WTC11 (cell line): ENCODE measurements at places on chromosomes 13 and 19. TPM values are rescaled to one million over a fixed set of nuclear protein-coding genes. Genes with fewer than 3 reads are reported as not detected.

Gene THOP1
- 165 to 181 TPM (median 176 TPM) in 3 replicates for total RNA-seq

GRCh38 chr19:5091018-5091683 is 122.2 kb downstream of the KDM4B start:
- DNase-seq, result no peak
- peaks cover 9% of the 10 kb centered on the region; the same call in 1 of the 2 replicates for H3K36me3 ChIP-seq
- H3K27me3 ChIP-seq, result no peaks in the 10 kb centered on the region

DNA sequence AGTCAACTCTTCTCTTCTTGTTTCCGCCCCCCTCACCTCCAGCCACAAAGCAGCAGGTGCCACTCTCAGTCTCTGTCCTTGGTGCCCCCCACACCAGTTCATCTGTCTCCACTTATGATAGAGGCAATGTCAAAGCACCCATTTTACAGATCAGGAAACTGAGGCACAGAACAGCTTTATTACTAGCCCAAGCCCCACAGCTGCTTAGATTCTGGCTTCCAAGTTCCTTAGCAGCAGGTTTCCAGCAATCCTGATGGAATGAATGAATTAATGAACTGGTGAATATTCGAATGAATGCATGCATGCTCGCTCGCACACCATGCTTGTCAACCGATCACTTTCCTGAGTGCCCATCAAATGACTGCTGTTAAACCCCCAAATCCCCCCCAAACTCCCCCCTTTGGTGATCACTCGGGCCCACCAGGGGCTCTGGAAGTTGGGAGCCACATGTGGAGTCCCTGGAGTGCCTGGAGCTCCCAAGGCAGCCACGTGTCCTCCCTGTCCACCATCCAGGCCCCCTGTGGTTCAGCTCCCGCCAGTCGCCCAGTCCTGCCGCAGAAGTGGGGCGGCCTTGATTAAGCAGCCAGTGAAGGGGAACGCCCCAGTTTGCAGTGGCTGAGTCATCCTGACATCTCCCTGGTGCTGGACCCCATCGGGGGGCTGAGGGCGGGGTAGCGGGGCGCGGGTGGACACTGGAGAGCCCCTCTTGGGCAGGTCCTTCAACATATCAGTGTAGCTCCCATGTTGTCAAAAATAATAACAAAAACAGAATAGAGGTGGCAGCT is 6.8 kb downstream of the PTPRS start:
- no peaks in the 10 kb centered on the region for H3K36me3 ChIP-seq
- no peaks in the 10 kb centered on the region for H3K27me3 ChIP-seq
- H3K4me1 ChIP-seq, result peaks cover 32% of the 10 kb centered on the region
- no peak for DNase-seq
- H3K4me3 ChIP-seq, result no peak overlapping the region
- no peak overlapping the region for H3K27ac ChIP-seq

Gene ATP7B
- 10.2 to 11.8 TPM (median 11.6 TPM) in 3 replicates for total RNA-seq

DNA sequence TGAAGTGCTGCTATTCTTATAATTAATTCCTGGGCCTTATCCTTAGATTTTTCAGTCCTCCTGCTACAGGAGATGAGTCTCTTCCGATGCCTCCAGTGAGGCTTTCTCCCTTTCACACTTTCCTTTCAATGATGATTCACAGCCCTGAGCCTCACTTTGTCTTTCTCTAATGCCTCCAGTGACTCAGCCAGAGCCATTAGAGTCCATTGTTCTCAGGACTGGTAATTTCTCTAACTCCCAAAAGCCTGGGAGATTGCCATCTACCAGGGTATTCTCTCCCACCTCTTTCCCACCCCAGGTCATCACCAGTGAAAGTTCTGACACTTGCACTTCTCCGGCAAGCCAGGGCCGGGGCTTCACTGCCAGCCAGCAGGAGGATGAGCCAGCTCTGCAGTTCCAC is 49.6 kb upstream of the ARGLU1 start:
- no peaks in the 10 kb centered on the region for H3K36me3 ChIP-seq
- no peaks in the 10 kb centered on the region for H3K27me3 ChIP-seq
- H3K4me1 ChIP-seq, result peaks cover 19% of the 10 kb centered on the region

Gene IQCN
- 0.46 to 1.0 TPM (median 0.61 TPM) in 3 replicates for total RNA-seq

Gene GRK1
- 0.11 to 0.21 TPM (median 0.17 TPM) in 3 replicates for total RNA-seq

DNA sequence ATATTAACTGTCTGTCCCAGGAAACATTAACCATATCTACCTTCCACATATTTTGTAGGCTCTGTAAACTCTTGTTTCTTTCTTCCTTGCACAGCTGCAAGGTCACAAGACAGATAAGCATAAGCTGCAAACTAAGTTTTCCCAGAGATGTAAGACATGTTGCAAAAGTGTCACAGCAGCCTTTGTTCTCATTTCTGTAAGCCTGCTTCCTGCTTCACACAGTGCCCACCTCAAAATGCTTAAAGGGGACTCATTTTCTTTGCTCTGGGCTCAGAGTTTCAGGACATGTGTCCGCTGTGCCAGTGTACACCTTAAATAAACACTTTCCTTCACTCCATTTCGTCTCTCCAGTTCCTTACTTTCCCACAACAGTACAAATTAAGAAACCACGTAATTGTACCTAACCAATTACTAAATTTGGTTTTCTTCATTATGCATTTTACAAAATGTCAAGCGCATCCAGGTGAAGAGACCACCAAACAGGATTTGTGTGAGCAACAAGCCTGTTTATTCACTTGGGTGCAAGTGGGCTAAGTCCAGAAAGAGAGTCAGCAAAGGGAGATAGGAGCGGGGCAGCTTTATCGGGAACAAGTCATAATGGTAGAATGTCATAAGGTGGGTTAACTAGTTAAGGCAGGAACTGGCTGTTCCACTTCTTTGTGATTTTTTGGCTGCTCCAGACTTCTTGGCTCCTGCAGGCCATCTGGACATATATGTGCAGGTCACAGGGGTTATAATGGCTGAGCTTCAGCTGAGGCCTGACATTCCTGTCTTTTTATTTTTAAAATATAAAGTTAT is 12.7 kb upstream of the ZNF431 start:
- no peak overlapping the region for H3K4me3 ChIP-seq
- peaks cover 3% of the 10 kb centered on the region; the same call in 1 of the 2 replicates for H3K27me3 ChIP-seq
- peaks cover 15% of the 10 kb centered on the region for H3K4me1 ChIP-seq

- peaks cover 1% of the 10 kb centered on the region for H3K4me1 ChIP-seq
- H3K27me3 ChIP-seq, result no peaks in the 10 kb centered on the region
- H3K36me3 ChIP-seq, result peaks cover 62% of the 10 kb centered on the region
- DNase-seq, result no peak
- H3K27ac ChIP-seq, result no peak overlapping the region
These were observed 29.1 kb downstream of the CUL4A start for GRCh38 chr13:113238536-113238935.

GRCh38 chr19:36775768-36776167 is 3.2 kb upstream of the ZNF850 start:
- peak; percentile 67 for DNase-seq
- no peaks in the 10 kb centered on the region; the same call in none of the 2 replicates for H3K27me3 ChIP-seq
- H3K36me3 ChIP-seq, result peaks cover 53% of the 10 kb centered on the region
- 0 out of 2 replicates have a peak overlapping the region, but pooled peaks have one; percentile 80 for H3K27ac ChIP-seq
- peak overlapping the region; percentile 67 for H3K4me3 ChIP-seq

Gene VSTM2B
- 1.7 to 3.2 TPM (median 2.2 TPM) in 3 replicates for total RNA-seq
